ENCODE measurements at places on chromosomes 2 and 18.

DNA sequence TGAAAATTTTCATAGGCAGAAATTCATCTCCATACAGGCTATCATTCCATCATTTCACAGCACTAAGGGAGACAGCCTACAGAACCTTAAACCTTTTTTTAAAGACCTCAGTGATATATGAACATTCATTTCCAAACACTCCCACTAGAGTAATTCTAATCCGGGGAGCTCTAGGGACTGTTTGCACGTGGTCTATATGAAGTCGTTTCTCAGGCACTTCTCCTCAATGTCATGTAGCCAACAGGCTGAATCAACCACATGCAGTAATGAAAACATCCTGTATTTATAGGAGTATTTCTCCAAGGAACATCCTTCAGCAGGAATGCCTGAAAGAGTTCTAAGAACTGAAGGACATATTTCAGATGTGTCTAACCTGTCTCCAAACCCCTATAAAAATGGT, 97.3 kb upstream of the CREB1 start:
- no peak for DNase-seq

- DNase-seq, result no peak
Measured at GRCh38 chr2:174931724-174932123, 73.5 kb downstream of the CHN1 start.

- DNase-seq, result no peak
Measured at GRCh38 chr2:151905963-151906632, 77.9 kb upstream of the ARL5A start.

DNA sequence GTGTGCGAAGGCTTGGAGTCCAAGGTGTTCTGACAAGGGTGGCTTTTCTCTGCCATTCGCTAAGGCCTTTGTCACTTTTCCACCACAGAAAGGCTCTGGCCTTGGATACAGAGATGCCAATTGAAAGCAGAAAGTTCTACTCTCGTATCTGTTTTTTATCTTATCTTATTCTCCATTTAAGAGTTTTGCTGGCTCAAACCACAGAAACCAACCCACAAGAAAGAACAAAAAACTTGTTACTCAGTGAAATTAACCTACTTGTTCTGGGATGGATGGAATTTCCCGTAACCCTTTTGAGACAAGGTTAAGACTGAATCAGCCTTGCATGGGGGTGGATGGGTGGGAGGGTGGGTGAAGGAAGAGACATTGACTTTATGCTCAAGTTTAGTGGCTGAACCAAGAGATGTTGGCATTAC, 221.7 kb downstream of the CDH20 start:
- no peak for DNase-seq

- no peak for DNase-seq
Measured at GRCh38 chr2:143084462-143084861, 44.8 kb upstream of the ARHGAP15 start.

GRCh38 chr18:9683418-9684396, 24.4 kb upstream of the RAB31 start:
- no peak for DNase-seq

GRCh38 chr2:170928036-170928823, 823 bp upstream of the GORASP2 start:
- no peak for DNase-seq

DNA sequence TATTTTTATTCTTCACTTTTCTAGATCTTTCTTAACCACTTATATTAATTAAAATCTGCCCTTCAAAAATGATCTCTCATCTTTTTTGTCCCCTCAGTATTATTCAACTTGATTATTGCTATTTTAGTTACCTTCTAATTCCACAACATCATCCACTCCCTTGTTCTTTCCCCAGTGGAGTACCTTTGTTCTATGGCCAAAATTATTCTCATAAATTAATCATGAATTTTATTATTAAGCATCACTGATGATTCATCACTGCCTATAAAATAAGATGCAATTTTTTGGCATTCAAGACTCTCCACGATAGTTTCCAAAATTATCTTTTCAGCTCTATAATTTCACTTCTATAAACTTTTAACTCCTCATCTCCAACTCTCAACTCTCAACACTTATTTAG, 505.7 kb downstream of the SPAG16 start:
- DNase-seq, result no peak
